ENCODE measurements at places on chromosomes 1 and 21.

GRCh38 chr21:46634966-46635323 is 529 bp upstream of the PRMT2 start:
- DNase-seq: no peak

DNA sequence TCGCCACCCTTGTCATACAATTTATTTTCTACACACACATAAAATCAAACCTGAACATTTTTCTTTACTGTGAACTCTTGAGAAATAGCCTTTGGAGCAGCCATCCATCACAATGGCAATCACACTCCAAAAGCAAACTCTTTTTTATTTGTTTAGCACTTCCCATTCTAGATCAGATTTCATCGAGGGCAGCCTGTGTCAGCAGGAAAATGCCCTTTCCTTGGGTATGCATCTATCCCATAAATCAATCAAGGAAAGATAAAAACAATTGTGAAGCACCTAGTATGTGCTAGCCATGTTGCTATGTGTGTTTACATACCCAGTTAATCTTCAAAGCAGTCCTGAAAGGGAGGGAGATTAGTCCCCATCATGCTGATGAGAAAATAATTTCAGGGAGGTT is 484.1 kb upstream of the USP24 start:
- DNase-seq: no peak

DNA sequence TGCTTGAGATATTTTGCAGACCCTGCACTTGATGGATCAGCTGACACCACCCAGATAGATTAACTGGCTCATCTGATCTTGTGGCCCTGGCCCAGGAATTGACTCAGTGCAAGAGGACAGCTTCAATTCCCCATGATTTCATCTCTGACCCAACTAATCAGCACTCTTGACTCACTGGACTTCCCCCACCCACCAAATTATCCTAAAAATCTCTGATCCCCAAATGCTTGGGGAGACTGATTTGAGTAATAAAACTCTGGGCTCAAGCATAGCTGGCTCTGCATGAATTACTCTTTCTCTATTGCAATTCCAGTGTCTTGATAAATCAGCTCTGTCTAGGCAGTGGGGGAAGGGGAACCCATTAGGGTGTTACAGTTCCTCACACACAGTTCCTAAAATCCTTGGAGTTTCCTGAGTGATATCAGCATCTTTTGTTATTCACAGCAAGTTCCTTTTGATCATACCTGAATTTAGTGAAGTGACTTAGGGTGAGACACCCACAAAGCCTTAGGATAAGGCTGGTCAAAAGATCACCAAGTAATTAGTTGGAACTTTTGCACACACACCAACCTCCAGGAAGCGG is 104.2 kb downstream of the COP1 start:
- DNase-seq: no peak

- no peak for DNase-seq
Measured at GRCh38 chr21:23601549-23601948, 2005.7 kb downstream of the MRPL39 start.

DNA sequence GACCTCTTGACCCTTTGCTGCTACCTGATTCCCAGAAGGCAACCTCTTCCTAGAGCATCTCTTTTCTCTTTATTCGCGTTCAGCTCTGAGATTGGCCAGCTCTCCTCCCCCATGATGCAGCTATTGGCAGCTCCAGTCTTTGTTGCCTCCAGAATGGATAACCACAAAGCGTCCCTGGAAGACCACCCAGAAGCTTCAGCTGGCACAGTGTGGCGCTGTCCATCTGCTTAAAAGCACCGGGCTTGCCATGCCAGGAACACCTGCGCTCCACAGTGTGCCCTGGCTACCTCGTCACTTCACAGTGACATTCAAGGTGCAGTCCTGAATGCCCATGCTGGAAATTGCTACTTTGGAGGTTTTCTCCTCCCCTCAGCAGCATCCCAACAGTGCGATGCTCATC is 353.9 kb downstream of the LMO4 start:
- DNase-seq: no peak

Data from NK-92 treated with Interleukin-12 subunit alpha and Interleukin-12 subunit beta, amount 100 ng/mL, for 24 hours (cell line).